ENCODE measurements at places on chromosomes 5 and 9.

- DNase-seq: no peak
Observed at GRCh38 chr9:6711403-6711802, 46.4 kb upstream of the KDM4C start.

DNA sequence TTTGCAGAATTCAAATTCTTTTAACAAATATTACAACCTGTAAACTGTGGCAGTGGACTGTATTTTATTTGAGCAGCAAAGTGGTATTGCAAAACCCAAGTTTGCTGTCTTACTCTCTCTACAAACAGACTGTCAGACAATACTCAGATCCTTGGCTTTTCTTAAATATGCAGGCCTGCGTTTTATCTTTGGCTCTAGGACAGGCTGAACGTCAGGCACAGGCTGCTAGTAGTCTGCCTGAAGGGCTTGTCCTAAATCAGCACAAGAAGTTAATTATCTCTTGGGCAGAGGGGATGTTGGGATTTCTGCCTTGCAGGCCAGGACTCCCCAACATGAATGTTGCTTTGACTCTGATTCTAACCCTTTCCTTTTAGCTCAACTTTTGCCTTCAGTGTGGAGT, 147.5 kb downstream of the SLIT3 start:
- no peak for DNase-seq

DNA sequence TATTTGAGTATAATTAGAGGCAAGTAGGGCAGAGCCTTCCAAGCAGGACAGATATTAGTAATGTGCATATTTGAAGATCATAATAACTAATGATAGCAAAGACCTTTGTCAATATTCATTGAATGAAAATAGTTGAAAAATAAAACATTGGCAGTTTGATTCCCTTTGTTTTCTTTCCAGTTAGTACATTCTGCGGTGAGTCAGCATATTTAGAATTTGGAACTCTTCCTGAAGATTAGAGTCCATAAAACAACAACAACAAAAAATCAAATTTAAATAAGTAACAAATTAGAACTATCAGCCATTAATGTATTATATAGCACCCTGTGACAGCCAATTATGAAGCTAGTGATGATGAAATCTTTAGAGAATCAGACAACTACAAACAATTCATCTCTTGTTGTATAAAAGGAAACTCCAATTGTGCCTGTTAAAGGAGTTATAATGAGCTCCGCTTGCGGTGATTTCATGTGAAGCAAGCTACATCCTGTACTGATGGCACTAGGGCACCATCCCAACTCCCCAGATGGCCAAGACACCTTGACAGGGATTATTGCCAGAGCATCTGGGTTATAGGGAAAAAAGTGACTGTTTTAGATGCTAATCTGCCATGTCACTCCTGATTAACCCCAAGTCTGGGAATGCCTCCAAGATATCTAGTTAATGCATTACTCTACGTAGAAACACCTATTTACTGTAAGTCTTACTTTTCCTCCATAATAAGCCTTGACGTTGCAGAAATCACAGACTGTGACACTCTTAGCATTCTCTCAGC, 6.8 kb downstream of the IFNA8 start:
- DNase-seq: no peak

DNA sequence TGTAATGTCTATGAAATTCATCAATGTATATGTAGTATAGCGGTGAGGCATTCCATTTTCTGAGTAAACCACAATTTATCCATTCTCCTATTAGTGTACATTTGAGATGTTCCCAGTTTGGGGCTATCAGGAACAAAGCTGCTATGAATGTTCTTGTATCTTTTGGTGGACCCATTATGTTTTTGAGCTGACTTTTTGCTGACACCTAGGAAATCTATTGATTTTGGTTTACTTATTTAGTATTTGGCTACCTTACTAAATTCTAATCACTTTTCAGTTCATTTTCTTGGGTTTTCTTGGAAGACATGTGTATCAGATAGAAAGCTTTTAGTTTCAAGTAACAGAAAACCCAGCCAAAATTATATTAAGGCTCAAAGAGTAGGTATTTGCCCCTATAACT, 13.7 kb downstream of the NSG2 start:
- DNase-seq: no peak

- DNase-seq: no peak
Observed at GRCh38 chr9:130658893-130659698, 5.3 kb upstream of the PRDM12 start.

- no peak for DNase-seq
Observed at GRCh38 chr9:116000748-116001329, 152.8 kb upstream of the PAPPA start.

DNA sequence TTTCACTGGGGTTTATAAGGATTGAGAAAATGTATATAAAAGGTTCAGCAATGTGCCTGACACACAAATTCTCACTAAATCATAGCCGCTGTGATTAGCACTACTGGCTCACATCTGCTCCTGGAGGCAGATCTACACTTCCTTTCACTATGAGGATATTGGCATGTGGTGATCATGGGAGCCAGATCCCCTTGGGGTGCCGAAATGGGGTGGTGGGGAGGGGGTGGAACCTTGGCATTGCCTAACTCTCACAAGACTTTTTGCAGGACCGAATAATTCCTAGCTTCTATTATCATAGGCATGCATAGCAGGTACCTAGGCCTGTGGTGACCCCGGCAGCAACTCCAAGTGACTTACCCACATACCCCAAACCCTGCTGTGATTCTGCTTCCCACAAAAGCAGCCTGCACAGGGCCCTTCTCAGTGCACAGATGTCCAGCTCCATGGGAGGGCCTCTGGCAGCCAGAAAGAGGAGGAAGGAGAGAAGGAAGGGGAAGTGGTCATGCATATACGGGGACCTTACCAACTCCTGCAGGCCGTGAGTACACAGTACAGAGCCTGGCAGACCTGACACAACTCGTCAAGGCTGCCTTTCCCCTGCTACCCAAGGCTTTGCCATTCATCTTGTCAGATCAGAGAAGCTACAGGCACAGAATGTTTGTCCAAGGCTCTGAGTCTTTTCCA, 61.3 kb upstream of the IQGAP2 start:
- no peak for DNase-seq

DNA sequence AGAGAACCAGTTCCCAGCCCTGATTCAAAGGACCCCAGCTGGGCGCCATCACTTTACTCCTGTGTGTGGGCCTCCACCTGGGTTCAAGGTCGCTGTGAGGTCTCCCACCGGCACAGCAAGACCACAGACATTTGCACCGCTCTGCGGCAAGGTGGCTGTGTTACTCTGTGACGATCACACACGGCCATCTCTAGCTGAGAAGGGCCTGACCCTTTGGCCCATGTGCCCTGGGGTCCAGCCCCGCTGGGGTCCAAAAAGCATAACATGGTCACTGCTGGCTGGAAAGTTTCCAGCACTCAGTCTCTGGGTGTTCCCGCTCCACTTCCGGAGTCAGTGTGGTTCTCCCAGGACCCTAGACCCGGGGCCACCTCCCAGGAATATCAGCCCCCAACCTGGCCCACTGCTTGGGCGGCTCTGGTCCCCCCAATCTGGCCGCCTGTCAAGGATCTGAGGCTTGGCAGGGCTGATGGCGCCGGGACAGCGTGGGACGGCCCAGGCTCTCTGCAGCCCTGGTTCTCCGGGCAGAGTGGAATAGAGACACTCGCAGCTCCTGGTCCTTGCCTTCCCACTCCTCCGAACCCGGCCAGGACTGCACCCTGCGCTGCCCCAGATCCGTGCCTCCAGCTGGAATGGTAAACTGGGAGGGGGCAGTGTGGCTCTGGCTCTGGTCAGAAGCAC, 3.9 kb upstream of the LMX1B start:
- no peak for DNase-seq

DNA sequence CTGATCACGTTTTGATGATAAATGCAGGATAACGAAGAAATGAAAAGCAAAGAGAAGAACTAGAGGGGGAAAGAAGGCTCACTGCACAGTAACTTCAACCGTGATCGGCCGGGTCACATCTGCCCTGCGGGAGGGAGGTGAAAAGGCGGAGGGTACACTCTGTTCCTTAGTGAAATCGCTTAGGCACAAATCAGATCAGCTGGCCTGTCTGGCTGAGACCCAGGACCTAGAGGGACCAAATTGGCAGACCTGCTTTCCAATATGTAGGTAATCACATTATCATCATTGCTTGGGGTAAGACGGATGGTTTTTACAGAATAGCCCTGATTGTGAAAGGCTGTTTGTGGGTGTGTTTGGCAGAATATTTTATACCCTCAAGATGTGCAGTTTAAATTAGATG, 82.2 kb downstream of the SLC28A3 start:
- DNase-seq: no peak
